ENCODE measurements at places on chromosomes 7 and 10.

DNA sequence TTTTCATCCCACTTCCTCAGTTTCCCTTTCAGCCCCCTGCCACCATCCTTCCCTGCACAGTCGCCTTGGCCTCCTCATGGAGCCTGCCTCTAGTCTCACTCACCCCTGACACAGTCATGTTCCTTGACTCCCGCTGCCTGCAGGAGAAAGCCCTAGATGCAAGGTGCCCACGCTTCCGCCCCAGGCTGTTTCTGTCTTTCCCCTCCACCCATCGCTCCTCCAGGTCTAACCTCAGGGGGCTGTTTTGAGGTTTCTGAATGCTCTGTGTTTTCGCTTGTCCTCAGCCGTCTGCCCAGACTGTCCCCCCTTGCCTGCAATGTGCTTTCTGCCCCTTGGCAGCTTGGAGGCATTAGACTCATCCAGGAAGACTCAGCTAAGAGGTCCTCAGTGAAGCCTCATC, 89.9 kb downstream of the EMX2 start:
- no peak for DNase-seq

GRCh38 chr7:102843850-102844249, 69.0 kb upstream of the LRRC17 start:
- peak; percentile 52 for DNase-seq

DNA sequence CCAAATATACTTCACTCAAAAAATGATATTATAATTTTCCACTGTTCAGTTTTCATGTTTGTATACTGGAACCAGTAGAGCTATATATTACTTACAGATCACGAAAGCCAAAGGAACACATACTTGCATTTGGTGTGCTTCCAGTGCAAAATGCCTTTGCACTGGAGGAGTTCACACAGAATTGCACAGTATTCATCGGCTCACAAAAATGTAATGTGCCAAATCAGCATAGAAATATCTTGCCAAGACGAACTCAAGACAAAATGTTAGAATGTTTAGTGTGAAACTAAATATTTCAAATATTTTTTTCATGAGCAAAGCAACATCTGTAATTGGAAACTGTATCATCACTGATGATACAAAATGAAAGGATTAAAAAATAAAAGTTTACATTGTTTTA, 646.2 kb upstream of the SEMA3D start:
- DNase-seq, result no peak

- no peak for DNase-seq
These were observed 56.4 kb downstream of the HIPK2 start for GRCh38 chr7:139721417-139721816.

- DNase-seq, result no peak
These were observed 31.7 kb downstream of the GALNTL5 start for GRCh38 chr7:151987748-151988529.

- no peak for DNase-seq
These were observed 17.9 kb upstream of the MNX1 start for GRCh38 chr7:157028199-157028903.

GRCh38 chr7:94580601-94581000, 71.0 kb downstream of the CASD1 start:
- DNase-seq, result no peak
